ENCODE measurements at places on chromosomes 7 and 10.

- DNase-seq = no peak
Observed at GRCh38 chr7:149310113-149310836, 48.3 kb downstream of the ZNF783 start.

DNA sequence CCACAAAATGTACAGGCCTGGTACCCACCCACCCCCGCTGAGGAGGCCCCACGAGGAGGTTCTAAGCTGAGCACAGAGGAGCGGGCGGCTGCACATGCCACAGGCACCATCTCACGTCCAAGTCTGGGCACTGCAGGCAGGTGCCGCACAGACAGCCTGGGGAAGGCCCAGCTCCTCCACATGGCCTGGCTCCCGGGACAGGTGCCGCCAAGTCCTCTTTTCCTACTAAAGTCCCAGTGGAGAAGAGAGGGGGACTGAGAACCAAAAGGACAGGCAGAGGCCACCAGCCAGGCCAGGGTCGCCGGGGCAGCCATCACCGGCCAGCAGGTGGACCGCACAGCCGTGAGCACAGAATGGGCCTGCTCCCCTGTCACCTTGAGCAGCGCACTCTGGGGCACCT is 91.1 kb downstream of the MAD1L1 start:
- DNase-seq = no peak

DNA sequence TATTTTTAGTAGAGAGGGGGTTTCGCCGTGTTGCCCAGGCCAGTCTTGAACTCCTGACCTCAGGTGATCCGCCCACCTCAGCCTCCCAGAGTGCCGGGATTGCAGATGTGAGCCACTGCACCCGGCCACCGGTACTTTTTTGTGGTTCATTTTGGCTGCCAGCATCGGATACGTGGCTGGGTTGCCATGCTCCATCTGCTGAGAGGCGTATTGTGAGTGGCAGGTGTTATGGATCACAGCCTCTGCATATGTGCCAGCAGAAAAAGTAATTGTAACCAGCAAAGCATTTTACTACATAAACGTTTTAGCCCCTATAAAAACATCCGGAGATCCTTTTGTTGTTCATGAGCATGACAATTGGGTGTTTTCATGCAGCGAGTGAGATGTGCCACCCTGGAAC is 7.1 kb downstream of the FOXK1 start:
- DNase-seq = no peak

- DNase-seq = no peak
Observed at GRCh38 chr10:91864099-91864498, 45.2 kb downstream of the FGFBP3 start.

DNA sequence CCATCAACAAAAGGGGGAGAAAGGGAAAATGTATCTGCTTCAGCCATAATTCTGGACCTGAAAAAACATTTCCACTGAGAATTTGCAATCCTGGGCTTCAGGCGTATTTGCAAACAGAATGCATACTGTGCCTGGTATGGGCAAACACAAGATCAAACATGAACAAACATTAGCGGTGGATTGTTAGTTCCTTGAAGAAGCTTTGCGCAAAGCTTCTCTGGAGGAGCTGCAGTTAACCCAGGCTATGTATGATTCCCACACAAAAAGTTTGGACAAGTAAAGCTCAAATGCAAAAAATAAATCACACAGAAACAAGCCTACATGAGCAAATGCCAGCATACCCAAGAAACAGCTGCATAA is 20.4 kb upstream of the HILPDA start:
- no peak for DNase-seq

- peak; percentile 2 for DNase-seq
Observed at GRCh38 chr10:110893559-110894179, 21.9 kb downstream of the PDCD4 start.

GRCh38 chr7:155487509-155488482 is 29.9 kb downstream of the EN2 start:
- DNase-seq = no peak

DNA sequence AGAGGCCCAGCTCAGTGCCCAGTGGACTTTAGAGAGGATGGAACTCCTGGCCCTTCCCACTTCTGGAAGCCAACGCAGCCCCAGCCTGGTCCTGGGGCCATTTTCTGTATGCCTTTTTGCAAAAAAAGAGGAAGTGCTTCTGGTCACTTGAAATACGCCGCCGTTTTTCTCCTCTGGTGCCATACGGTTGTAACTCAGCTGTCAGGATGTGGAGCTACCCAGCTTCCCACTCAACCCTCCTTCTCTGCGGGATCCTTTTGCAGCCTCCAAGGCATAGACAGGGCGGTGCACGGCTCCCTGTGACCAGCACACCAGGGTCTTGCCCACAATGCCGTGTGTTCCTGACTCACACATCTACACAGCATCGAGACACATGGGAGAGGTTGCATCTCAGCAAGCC is 369.6 kb downstream of the TCERG1L start:
- DNase-seq = no peak
